ENCODE measurements at places on chromosomes 2 and 18.
A peak's percentile ranks its signal among the peaks of the same experiment; 100 is the strongest.

- DNase-seq: no peak
Observed at GRCh38 chr2:227095346-227095745, 68.7 kb downstream of the COL4A4 start.

GRCh38 chr18:79585395-79586370 lies 93.9 kb upstream of the CTDP1 start:
- no peak for DNase-seq

- no peak for DNase-seq
Observed at GRCh38 chr18:13232971-13233786, 14.6 kb downstream of the LDLRAD4 start.

- no peak for DNase-seq
Observed at GRCh38 chr2:68236103-68236734, 16.1 kb downstream of the PPP3R1 start.

DNA sequence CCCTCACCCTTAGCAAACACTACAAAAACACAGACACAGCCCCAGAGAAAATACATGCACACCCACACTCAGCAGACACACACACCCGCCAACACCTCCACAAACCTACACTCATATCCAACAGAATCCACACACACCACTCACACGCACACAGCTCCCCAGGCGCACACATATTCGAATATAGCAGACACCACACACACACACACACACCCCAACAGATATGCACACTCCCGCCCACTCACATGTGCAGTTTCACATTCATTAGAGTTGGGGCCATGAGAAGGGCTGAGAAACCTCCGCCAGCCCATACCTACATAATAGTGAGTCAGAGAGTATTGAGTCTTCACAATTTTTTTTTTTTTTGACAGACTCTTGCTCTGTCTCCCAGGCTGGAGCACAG lies 29.4 kb upstream of the NOTO start:
- peak; percentile 24 for DNase-seq

DNA sequence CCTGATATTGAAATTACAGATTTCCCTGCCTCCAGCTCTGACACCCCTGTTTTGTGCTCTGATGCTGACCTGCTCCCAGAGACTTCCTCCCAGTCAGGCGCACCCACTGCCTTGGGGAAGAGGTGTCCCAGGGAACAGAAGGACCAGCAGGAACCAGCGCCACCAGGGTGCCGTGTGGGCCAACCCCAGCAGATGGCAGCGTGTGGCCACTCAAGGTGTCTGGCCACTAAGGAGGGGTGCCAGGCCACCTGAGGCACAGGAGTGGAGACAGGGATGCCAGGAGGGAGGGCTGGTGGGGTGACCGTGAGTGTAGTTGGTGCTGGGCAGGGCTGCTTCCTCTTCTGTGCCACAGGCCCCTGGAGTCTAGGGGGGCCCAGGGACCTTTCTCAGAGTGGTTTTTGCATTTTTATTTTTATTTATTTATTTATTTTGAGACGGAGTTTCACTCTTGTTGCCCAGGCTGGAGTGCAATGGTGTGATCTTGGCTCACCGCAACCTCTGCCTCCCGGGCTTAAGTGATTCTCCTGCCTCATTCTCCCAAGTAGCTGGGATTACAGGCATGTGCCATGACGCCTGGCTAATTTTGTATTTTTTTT lies 56.0 kb downstream of the TEX44 start:
- DNase-seq: peak; percentile 76

GRCh38 chr18:48238636-48239035 lies 170.5 kb downstream of the ZBTB7C start:
- DNase-seq: no peak

DNA sequence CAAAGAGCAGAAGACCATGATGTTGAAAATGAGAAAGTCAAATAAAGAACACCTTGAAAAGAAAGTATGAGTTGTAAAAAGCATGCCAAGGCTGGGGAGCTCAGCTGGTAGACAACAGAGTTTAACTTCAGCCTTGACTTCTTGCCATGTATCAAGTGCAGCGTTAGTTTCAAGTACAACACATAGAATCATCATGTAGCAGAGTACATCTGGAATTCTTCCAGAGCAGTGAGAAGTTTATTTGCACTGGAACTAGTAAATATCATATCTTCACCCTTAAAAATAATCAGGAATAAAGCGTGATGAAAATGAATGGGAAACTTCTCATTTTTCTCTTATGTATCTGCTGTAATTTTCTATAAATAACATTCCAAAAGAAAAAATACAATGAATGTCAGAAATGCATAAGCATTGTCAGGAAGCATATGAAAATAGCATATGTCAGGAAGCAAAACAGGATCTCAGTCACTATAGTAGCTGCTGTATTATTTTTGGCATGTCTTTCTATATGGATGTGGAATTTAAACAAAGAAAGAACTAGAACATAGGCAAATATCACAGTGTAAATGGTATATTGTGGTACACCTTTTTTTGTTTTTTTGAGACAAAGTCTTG lies 10.1 kb upstream of the SULT1C4 start:
- no peak for DNase-seq

DNA sequence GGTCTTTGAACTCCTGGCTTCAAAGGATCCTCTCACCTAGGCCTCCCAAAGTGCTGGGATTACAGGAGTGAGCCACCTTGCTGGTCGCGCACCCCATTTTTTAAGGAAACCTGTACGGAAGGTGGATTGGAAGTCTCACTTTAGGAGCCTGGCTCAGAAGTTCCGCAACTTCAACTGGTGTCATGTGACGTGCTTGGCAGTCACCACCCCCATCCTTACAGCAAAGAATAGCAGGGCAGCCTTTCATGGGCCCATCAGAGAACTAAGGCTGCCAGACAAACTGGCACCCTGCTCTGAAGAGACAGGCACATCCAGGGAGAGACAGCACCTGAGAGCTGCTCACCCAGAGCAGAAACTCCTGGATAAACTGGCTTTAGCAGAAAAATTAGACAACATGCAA lies 3.3 kb upstream of the SLC66A2 start:
- DNase-seq: no peak

- DNase-seq: no peak
Observed at GRCh38 chr2:159195697-159196096, 90.8 kb downstream of the WDSUB1 start.

DNA sequence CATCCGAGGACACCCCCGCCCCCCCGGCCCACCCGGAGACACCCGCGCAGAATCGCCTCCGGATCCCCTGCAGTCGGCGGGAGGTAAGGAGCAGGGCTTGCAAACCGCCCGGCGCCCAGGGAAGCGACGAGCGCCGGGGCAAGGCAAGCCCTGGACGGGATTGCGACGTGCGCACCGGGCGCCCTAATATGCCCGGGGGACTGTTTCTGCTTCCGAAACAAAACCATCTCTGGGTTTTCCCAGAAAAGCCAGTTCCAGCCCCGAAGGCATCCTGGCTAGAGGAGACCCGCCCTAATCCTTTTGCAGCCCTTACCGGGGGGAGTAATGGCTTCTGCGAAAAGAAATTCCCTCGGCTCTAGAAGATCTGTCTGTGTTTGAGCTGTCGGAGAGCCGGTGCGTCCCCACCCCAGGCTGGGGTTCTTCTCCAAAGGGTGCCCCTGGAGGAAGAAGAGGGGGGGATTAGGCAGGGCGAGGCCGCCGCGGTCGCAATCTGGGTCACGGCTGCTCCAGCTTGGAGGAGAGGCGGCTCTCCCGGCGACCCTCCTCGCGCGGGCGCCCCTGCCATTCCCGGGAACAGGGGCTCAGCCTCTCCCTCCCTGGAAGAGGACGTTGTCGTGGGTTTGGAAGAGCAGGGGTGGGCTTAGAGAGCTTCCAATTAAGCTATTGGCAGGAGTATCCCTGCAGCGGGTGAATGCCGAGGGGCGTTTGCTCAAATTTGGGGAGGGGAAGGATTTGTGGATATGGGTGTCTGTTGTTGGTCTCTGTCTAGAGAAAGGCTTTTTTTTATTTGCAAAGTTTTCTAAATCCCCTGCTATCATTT lies 521 bp downstream of the MYCN start:
- DNase-seq: peak; percentile 48

GRCh38 chr2:216420367-216421101 lies 8.2 kb downstream of the SMARCAL1 start:
- DNase-seq: no peak

DNA sequence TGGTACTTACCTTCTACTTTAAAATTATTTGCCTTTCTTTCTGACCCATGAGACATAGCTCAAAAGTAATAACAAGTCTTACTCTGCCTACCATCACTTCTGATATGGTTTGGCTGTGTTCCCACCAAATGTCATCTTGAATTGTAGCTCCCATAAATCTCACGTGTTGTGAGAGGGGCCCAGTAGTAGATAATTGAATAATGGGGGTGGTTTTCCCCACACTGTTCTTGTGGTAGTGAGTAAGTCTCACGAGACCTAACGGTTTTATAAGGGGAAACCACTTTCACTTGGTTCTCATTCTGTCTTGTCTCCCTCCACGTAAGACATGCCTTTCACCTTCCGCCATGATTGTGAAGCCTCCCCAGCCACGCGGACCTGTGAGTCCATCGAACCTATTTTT lies 47.5 kb downstream of the GALNT3 start:
- DNase-seq: peak; percentile 10

DNA sequence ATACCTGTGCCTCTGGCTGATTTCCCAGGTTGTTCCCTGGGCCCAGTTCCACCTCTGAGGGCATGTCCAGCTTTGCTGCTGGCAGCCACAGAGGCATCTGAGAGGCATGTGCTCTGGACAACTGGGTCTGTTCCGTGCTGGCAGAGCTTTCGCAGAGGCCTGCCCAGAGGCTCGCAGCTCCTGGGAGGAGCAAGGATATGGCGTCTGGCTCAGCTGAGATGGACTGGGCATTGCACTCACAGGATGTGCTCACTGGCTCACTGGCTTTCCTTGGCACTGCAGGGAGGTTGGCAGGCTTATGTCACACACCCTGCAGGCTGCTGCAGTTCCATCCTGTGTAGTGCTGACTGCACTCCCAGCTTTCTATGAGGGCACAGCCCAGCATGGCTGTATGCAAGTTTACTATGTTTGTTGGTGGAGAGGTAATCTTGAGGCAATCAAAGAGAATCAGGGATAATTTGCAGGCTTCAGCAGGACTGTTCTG lies 172.3 kb downstream of the PRKCE start:
- no peak for DNase-seq

DNA sequence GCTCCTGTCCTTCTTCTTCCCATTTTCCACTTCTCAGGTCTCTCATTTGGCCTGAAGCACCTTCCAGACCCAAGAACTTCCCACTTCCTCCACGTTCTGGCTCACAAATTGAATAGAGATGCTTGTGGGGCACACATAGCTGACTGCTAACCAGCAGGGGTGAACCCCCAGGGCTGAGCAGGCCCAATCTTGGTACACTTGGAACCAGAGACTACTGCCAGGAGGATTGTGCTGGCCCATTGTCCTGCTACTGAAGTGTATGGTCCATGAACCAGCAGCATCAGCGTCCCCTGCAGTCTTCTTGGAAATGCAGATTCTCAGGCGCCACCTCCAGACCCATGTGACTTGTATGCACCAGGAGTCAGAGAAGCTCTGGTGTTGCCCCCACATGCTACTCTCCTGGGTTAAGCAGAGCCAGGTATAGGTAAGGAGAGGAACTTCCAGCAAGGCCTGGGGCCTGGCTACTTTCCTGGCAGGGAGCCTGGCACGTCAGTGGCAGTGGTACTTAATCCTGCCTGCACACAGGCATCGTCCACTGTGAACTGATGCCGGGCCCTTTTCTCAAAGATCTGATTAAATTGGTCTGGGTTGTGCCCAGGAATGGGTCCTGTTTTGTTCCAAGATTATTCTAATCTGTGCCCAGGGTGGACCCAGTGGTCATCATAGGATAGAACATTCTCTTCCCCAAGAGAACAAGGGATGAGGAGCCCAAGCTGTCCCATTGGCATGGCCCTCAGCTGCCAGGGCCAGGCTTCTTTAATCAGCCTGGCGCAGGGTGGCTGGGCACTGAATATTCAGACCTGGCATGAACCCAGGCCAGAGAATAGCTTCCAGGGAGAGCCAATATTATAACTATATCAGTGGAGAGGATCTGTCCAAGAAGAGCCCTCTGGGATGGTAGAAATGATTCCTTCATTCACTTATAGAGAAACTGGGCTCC lies 248.7 kb downstream of the SOX11 start:
- DNase-seq: no peak

DNA sequence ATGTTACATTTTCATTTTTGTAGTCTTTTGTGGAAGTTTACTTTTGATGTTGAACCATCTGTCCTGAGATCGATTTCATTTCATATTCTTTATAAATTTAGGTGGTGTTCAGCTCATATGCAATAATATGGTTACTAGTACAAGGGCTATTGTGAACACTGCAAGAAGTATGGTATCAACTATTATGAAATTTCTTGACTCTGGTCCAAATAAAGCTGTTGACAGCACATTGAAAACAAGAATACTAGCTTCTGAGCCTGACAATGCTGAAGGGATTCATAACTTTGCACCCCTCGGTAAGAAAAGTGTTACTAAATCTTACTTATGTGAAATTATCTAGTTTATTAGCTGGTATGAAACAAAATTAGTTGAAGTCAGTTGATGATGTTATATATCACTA lies 124.9 kb upstream of the TTC27 start:
- DNase-seq: no peak

DNA sequence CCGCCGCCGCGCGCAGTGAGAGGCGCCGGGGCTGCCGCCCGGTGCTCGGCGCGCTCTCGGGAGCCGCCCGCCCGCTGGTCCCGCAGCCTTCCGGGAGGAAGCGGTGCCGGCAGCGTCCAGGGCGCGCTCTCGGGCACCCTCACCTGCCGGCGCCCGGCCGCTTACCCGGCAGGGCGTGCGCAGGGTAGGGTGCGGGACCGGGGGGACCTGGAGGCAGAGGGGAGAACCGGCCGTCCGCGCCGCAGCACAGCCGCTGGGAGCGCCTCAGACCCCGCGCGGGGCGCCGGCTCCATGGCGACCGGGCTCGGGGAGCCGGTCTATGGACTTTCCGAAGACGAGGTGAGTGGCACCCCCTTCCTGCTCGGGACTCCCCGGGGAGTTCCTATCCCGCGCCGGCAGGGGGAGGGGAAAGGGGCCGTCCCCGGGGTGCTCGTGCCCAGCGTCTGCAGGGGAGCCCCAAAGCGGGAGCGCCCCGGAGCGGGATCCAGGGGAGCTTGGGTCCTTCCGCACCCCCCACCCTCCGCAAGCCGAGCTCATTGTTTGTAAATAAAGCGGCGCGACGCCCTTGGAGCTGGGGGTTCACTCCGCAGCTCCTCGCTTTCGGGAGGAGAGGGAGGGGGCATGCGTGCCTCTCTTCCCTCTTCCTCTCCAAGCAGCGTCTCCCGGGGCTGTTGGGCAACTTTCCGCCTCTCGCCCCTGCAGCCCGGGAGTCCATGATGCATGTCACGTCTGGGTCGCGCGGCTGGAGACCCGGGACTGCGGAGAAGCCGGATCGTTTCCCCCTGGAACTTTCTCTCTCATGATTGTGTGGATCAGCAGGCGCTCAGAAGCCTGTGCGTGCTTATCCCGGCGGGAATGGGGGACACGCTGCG lies 580 bp downstream of the NEDD4L start:
- DNase-seq: peak; percentile 63

- DNase-seq: peak; percentile 22
Observed at GRCh38 chr2:95314964-95315611, 17.9 kb downstream of the KCNIP3 start.

GRCh38 chr2:45626387-45627221 lies 15.5 kb upstream of the SRBD1 start:
- no peak for DNase-seq

- DNase-seq: no peak
Observed at GRCh38 chr18:13603304-13604019, 122.9 kb downstream of the FAM210A start.
